ENCODE measurements at places on chromosomes 7 and 10.

- DNase-seq, result no peak
These were observed 39.8 kb downstream of the WAPL start for GRCh38 chr10:86481761-86482160.

DNA sequence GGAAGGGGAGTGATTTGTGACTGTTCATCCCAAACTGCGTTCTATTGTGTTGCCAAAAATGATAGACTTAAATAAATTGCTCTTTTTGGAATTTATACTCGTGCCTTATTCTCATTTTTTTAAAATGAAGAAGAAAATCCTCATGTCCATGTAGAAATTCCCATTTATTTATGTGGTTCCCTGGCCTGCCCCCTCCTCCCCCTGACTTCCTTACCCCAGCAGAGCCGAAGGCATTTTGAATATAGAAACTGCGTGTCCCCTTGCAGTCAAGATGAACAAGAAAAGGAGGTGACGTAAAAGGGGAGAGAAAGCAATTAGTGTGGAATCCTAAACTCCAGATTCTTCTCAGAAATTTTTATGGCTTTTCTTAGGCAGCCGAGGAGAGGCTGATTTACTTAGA, 126.1 kb downstream of the FAM204A start:
- DNase-seq, result no peak

- no peak for DNase-seq
These were observed 496.5 kb upstream of the MKI67 start for GRCh38 chr10:128622706-128623105.

- no peak for DNase-seq
These were observed 54.3 kb upstream of the DUSP5 start for GRCh38 chr10:110443239-110444003.

GRCh38 chr10:69469976-69470375, 18.7 kb downstream of the TSPAN15 start:
- no peak for DNase-seq

- no peak for DNase-seq
These were observed 317.2 kb downstream of the BBS9 start for GRCh38 chr7:33446551-33446950.

DNA sequence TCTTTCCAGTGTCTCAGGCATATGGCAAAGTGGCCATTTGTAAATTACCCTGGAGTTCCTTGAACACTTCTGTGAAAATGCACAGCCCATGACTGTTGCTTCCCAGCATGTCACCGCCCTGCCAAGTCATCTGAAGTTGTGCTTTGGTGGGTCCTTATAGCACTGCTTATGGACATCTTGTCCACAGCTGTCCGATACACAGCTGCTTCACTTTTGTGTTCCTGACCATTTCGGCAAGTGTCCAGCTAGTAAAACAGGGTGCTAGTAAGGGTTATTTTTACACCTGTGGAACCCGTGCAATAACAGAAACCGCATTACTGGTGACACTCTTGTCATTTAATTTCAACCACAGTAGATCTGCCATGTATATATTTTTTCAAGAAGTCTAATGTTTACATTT, 29.7 kb downstream of the PIP4K2A start:
- DNase-seq, result no peak

DNA sequence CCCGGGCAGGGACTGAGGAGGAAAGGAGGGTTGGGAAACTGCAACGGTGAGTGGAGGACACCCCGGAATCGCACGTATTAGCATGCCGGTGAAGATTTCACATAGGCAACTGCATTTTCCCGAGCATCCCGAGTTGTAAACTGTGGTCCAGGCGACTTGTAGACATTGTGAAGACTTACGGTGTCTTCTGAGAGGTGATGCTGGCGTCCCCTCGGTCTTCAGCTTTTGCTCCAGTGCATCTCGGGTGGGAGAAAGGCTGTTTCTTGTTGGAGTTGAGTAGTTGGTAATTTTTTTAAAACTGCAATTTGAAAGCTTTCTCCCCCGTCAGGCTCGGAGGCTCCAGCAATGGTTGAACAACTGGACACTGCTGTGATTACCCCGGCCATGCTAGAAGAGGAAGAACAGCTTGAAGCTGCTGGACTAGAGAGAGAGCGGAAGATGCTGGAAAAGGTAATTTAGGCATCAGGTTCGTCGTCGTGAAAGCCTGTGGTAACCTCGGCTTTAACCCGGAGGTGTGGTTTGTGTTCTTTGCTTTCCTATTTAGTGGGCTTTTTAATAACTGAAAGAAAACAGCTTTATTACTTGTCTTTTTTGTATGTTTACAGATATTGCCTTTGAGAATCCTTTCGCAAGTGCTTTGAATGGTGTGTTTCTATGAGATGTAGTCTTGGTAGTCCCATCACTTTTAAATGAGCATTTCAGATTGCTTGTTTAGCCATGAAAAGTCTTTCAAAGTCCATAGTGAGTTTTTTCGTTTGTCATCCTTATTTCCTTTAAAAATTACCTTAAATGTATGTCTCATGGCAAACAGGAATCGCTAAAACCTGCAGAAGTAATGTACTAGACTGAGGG, 687 bp downstream of the HELLS start:
- no peak for DNase-seq

- DNase-seq, result no peak
These were observed 21.7 kb downstream of the CCM2 start for GRCh38 chr7:45021604-45022296.

- no peak for DNase-seq
These were observed at the start of gene ANTXRL for GRCh38 chr10:46286991-46287693. Gene ANTXRL (plus strand): TSS chr10:46286997. CDS start chr10:46287263, 266 bp downstream.

DNA sequence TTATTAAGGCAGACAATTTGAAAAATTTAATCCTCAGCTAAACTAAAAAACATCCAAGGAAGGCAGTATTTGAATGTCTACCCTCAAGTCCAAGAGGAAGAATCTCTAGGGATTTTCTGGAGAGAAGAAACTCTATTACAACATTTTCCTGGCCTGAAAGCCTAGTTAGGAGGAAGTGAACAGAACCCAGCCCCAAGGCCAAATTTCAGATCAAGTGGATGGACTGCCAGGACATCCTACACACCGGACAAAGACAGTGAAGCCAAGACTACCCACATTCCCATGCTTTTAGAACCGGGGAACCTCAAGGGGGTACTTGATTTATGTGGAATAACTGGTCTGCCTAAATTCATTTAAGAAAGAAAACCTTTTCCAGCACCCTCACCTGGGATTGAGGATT, 108.9 kb upstream of the MEOX2 start:
- no peak for DNase-seq

- DNase-seq, result no peak
These were observed 696 bp downstream of the MALSU1 start for GRCh38 chr7:23299770-23300300.

DNA sequence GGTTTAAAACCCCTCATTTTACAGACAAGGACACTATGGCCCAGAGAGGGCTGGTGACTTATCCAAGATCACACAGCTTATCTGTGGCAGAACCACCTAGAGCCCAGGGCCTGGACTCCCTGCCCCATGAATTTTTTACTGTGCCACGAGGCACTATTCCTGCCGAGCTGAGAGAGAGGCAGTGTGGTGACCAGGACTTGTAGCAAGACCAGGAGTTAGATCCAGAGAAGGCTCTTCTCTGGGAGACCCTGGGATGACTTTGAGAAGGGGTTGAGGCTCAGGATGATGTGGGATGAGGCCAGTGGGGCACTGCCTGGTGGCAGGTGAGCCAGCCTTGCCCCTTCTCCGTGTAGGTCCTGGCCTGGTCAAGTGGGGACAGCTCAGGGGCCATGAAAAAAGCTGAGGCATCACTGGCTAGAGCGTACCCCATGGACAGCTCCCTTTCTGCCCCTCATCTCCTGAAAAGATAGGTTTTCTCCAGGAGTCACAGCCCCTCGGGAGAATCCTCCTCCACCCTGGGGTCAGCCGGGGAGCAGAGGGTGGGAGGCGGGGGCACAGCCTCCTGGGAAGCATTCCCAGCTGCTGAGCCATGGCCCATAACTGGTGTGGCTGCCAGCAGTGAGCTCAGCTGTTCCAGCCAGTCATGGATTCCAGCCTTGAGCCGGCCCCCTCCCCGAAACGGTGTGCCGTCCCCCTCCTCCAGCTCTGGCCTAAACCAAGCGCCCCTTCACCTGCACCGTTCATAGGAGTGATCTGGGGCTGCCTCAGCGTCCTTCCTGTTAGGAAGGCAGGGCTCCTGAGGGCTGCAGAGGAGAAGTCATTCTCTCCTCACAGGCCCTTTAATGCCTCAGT, 5.8 kb downstream of the FLNC start:
- DNase-seq, result no peak

- no peak for DNase-seq
These were observed 205.2 kb downstream of the SFMBT2 start for GRCh38 chr10:7205656-7206055.

DNA sequence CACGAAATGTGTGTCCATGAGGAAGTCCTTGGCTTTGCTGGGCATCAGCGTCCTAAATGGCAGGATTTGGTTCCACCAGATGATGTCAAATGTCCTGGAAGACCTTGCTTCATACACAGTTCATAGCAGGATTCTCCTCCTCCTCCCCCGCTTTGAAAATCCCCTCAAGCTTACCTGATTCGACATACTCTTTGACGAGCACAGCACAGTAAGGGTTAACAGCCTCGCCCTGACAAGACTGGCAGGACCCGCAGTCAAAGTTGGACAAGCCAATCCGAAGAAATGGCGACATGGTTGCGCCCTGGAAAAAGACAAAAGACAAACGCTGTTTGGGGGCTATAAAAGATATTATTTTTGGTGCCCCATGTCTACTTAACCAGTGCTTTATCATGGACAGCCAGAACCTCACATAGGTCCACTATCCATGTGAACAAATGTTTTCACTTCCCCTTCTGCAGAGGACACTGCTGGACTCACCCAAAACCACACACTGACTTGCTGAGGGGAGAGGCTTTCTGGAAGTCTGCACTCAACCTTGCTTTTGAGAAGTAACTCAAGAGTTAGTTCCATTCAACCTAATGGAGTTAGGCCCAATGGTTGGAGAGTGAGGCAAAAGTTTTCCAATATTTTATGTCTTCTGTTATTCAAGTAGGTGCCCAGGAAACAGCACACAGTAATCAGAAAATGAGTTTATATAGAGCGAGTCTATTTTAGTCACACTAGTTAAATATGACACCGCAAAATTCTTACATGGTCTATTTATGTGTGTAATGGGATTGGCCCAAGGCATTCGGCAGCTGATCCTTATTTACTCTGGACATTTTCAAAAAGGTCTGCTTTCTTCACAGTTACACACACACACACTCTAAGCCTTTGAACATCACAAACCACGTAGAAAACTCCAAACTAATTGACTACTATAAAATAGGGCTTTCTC, 65.0 kb downstream of the PRKCQ start:
- no peak for DNase-seq

DNA sequence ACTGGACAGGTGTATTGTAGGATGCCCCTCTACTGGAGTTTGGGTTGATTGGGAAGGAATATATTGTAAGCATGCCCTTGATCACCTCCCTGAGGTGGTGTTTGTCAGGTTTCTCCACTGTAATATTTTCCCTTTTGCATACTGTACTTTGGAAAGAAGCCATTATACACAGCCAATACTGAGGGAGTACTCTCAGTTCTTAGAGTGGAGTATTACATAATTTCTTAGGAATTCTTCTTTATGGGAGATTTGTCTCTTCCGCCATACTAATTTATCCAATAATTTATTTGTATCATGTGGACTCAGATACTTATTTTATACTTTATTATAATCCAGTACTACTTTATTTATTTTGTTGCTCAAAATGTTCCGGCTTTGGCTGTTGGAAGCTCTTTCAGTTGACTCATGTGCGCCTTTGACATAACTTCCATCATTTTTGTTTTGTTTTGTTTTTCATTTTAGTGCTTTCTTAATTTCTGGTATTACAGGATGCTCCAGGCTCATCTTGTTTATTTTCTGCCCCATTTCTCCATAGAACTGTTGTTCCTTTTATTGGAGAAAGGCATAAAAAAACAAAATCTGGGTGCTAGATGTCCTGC, 29.7 kb downstream of the MKLN1 start:
- DNase-seq, result no peak

- no peak for DNase-seq
These were observed 91.4 kb upstream of the NPVF start for GRCh38 chr7:25319707-25320106.

GRCh38 chr7:155178096-155178495, 108.0 kb downstream of the HTR5A start:
- no peak for DNase-seq

- DNase-seq, result no peak
These were observed 160.9 kb upstream of the NEBL start for GRCh38 chr10:21057989-21058388.

GRCh38 chr10:14409247-14409646, 78.5 kb upstream of the FRMD4A start:
- no peak for DNase-seq

DNA sequence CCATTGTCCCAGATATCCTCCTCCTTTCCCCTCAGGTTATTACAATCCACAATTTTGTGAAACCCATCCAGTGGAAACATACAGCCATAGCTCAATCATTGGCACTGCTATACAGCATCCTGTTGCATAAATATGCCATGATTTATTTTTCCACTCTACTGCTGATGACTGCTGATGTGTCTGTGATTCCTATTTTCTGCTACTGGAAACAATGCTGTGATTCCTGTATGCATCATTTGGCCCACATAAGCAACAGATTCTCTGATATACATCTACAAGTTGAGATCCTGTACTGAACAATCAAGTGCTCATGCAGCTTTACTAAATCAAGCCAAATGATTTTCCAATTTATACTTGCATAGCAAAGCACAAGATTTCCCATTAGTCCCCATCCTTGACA, 39.6 kb downstream of the CUL2 start:
- no peak for DNase-seq

DNA sequence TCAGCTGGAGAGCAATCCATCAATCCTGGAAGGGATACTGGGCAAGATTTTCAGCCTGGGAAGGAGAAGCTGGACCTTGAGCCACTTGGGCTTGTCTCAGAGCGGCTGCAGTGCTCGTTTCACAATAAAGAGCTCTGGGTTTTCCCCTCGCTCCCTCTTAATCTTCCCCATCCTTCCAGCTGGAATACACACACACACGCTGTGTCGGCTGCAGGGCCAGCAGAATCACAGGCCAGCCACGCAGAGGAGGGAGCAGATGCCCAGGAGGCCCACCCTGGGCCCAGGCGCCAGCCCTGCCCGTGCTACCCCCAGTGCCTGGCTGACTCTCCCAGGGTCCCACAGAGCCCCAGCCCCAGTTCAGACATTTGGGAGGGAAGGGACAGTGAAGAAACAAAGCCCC, 255.1 kb downstream of the TNS3 start:
- no peak for DNase-seq

DNA sequence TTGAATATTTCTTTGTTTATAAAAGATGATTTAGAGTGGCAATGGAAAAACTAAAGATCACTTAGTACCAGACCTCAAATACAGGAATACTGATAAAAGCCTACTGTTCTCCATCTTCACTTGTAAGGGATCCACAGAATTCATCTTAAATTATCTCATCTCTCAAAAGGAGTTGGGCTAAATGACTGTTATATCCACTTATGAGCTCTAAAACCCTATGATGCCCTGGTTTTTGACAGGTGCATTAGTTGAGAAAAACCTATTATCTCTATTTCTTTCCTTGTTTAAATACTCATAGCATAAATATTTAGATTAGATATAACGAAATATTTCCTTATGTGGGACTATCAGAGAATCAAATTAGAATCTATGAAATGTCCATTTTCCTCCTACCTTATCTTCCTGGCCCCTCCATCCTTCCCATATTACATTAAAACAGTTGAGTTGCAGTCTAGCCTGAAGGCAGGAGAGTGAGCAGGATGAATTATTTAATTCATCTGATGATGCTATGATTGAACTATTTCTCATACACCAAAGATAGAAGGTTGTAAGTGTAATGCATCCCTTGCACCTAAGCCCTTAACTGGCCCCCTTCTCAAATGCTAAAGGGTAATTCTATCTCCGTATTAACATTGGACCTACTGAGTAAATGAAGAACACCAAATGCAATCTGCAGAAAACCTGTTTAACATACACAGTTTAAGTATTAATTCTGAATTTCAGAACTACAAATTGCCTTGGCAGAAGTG, 29.7 kb downstream of the PPP3CB start:
- DNase-seq, result no peak

All from effector CD4-positive, alpha-beta T cell (primary cell).